A549 (cell line): ENCODE measurements at places on chromosomes 11 and 22. TPM values are rescaled to one million over a fixed set of nuclear protein-coding genes. Genes with fewer than 3 reads are reported as not detected.

HBG2 gene
- polyA plus RNA-seq = not detected in 3 replicates

PHF21A gene
- 16.4 to 21.0 TPM (median 20.0 TPM) in 3 replicates for polyA plus RNA-seq

ALKBH3 gene
- 22.9 to 25.5 TPM (median 23.7 TPM) in 3 replicates for polyA plus RNA-seq

HEPACAM gene
- polyA plus RNA-seq = not detected in 3 replicates

HSCB gene
- polyA plus RNA-seq = 14.3 to 17.5 TPM (median 17.2 TPM) in 3 replicates

DNA sequence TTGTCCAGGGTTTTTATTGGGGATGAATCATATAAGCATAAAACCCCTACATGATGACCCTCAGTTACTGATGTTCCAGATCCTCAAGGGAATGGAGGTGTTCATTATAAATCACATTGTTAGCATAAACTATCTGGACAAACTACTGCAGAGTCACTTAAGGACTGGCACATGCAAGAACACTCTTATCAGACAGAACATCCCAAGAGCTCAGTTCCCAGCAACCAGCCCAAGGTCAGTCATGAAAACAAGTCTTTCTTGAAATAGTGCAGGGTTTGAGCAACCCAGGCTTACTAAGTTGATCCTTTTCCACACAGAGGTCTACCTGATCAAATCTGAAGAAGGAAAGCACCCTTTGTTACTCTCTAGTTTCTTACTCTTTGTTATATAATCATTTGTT lies 13.5 kb upstream of the PTS start:
- no peak for DNase-seq

DNA sequence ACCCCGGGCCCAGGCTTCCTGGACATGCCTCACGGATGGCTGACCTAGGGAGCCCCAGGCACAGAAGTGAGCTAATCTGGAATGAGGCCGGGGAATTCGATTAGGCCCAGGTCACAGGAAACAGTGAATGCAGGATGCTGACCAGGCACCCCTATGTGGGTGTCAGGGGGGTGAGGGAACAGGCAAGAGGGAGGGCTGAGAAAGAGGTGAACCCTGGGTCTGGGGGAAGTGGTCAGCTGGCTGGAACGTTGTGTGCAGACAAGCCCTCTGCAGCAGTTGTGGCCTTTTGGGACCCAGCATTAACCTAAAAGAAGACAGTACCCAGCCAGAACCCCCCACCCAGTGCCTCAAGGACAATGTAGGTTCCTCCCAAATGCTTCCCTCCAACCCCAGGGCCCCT lies 8.1 kb downstream of the SERHL2 start:
- DNase-seq = no peak

- peak; percentile 17 for DNase-seq
Observed at GRCh38 chr11:45646275-45646927, 19.0 kb downstream of the CHST1 start.

- DNase-seq = no peak
Observed at GRCh38 chr11:5266609-5267008, 3.1 kb downstream of the HBE1 start.

- no peak for DNase-seq
Observed at GRCh38 chr11:15941206-15941770, 415.1 kb downstream of the SOX6 start.

GRCh38 chr11:59602432-59602831 lies 13.1 kb downstream of the OSBP start:
- no peak for DNase-seq

DNA sequence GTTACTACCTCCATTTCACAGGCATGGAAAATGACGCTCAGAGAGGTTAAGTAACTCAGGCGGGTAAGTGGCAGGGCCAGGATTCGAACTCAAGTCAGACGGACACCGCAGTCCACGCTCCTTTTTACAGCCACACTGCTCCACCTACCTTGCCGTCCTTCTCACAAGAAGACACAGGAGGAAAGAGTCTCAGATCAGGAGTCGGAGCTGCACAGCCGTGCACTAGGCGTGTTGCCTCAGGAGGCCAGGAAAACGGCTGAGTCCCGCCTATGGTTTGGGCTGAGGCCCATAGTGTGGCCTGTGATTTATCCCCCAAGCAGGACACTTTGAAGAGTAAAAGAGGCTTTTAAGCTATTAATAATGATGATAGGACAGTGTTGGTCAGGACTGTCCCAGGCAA lies 44.7 kb upstream of the CD5 start:
- DNase-seq = no peak

DNA sequence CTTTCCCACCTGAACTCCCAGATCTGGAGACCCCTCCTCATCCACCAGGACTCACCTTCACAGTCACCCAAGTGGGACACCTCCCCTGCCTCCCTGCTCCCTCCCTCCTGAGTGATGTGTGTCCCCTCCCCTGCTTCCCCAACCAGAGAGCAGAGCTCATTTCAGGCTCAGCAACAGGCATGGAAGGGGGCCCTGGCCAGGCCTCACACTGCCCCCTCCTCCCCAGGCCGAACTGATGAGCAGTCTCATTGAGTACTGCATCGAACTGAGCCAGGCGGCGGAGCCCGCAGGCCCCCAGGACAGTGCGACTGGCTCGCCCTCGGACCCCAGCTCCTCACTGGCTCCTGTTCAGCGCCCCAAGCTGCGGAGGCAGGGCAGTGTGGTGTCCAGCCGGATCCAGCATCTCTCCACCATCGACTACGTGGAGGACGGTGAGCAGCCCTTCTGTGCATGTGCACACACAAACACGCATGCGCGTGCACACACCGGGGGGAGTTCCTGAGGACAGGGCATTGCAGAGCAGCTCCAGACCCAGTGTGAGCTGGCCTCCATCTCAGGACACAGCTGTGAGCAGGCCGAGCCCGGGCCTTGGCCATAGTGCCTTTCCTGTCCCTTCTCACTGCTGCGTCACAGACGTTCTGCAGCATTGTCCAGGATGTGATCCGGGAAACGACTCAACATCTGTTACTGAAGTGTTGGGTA lies 17.8 kb upstream of the NEAT1 start:
- DNase-seq = no peak

DNA sequence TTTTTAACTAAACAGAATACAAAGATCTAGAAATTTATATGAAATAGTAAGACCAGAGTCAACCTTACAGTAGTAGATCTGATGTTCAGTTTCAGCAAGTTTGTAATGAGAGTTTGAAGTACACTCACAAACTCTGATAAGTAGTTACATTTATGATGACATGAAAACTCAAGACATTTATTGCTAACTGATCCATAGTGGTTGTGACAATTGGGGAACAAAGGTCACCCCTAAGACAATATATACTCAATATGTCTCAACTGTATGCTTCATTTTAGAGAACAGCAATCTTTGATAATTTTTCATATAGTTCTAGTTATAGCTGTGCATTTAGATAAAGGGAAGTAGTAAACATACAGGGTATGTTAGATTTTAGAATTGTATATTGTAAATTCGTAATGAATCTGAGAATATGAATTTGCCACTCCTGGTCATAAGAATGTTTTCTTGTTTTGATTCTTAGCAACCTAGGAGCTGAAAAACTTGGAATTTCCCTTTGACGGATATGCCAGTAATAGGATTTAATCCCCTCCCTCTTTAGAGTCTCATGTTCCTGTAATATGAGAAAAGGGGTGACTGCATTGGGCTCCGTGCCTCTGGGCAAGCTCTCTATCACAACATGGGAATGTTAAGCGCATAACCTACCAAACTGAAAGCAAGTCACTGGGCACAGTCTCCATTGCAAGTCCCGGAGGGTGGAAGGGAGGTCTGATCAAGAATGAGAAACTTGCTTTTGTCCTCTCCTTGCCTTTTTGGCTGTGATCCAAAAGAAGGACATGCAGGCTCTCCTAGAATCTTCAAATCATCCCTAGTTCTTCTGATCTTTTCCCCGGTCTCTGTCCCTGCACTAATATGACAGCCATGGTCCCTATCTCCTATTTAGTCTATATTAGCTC lies 11.4 kb downstream of the OR10D3 start:
- DNase-seq = no peak

GRCh38 chr11:78230161-78230877 lies 41.6 kb downstream of the USP35 start:
- DNase-seq = no peak
